ENCODE measurements at places on chromosomes 16 and 17.

- no peak for DNase-seq
These were observed 285.1 kb upstream of the CDH11 start for GRCh38 chr16:65406933-65407332.

DNA sequence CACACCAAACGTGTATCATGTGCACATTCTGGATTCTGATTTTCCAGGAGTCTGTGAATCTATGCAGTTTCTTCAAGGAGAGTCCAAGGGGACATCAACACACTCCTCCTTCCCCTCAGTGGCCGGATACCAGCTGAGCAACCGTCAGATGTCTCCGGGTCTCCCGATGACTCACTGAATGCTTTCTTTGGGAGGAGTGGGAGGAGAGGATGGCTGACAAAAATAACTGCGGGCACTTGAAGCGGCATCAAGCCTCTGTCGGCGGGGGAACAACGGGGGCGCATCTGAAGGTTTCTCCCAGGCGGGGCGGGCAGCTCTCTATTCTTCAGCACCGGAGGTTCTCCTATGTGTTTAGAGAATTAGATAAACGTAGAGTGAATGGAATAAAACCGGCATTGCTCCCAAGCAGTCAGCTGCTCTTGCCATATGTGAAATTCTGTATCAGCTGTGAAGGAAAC lies 24.6 kb upstream of the LRRC75A start:
- peak; percentile 23 for DNase-seq

- DNase-seq = no peak
These were observed 145.7 kb downstream of the ZFHX3 start for GRCh38 chr16:72902206-72902605.

GRCh38 chr16:79750311-79750710 lies 149.8 kb upstream of the MAF start:
- no peak for DNase-seq

DNA sequence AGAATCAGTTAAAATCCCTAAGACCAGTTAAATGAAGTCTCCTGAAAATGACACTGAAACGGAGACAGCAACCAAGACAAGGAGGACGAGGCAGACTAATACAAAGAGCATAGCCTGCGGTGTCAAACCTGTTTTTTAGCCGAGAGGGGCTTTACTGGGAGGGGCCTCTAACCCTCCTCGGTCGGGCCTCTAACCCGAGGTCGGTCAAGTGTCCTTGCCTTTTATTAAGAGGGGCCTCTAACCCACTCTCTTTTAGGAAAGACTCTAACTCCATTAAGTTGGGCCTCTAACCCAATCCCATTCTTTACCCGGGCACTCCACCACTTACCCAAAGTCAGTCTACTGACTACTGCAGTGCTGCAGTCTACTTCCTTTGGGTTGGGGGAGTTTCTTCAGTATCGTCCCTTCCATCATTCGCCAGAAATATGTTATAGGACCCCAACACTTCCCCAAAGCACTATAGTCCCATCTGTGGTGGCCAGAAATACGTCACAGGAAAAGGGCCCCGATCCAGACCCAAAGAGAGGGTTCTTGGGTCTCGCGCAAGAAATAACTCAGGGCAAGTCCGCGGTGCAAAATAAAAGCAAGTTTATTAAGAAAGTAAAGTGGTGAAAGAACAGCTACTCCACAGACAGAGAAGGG lies 39.2 kb upstream of the ARL4D start:
- DNase-seq = no peak

DNA sequence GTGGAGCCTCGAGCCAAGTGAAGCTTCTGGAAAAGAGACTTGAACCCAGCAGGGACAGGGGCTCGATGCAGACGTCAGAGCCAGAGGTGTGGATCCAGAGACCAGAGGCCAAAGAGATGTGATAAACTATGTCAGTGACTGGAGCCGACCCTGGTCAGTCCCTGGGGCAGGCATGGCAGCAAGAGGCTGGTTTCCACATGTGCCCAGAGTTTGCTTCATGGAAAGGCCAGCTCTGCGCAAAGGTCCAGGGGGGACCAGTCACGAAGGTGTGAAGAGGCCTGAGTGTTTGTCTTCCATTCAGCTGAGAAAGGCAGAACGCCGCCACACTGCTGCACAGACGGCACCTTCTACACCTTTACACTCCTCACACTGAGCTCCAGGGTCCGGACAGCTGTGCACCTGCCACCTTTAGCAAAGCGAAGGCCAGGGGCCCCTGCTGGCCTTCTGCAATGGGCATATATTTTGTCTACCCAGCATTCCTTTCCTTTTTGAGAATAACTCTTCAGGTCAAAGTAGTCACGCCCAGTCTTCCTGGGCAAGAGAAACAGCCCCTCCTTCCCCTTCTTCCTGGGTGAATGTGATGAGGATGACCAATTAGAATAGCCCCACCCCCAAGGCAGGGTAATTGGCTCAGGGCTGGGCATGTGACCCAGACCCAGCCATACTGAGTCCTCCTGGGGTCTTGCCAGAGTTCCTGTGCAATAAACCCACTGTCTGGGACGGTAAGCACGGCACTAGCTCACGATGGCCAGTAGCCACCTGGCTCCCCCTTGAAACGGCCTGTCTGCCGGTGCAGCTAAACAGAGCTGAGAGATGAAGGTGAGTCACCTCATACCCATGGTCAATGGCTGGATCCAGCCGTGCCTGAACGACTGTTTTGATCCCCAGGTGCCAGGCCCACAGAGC lies 2.3 kb upstream of the RPH3AL start:
- DNase-seq = no peak

DNA sequence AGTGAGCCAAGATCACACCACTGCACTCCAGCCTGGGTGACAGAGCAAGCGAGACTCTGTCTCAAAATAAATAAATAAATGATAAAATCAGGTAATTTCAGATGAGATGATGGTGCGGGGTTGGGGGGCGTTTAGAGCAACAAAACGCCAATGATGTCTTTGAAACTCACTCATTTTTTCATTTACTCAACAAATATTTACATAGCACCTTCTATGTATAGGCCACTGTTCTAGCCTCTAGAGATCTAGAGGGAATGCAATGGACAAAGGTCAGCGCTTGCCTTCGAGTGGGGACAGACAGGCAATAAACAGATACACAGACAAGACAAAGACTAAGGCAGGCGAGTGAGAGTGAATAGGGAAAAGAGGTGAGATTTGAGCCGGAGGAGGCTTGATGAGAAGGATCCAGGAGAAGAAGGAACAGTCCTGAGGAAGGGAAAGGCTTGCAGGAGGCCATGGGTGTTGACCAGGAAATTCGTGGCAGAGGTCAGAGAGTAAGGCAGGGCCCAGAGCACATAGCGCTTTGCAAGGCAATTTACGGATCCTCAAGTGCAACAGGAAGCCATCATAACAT lies 14.1 kb downstream of the ALDH3A1 start:
- DNase-seq = no peak

DNA sequence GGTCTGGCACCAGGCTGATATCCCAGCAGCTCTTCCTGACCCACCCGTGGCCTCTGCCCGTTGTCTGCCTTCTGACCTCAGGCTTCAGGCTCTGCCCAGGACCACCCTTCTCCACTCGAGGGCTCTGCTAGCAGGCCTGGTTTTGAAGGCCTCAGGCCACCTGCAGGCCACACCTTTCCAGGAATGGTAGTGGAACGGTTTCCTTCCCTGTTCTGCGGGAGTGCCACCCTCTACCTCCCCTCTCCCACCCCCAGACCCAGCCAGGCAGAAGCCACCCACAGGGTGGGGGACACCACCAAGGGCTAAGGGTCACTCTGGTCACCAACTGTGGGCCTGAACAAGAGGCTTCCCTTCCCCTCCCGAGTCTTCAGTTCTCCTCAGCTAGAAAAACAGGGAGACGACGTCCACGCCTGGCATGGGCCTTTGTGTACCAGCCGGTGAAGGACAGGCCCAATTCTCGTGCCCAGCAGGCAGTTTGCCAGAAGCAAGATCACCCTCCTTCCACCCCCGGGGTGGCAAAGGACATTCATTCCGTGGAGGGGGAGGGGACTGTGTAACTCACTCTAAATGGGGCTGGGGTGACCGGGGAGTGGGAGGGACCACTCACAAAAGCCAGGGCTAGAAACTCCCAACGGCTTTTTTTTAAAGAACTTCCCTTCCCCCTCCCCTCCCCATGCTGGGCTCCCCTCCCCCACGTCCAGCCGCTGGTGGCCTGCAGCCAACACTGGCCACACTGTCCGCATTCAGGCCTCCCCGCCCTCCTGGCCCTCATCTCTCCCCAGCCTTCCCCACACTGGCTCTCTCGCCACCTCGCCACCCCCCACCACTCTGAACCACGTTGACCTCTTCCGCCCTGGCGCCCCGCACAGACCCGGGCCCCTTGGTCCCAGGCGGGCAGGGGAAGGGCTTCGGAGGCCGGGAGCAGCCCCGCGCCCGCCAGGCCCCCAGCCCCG lies 7.7 kb downstream of the CBX4 start:
- no peak for DNase-seq

GRCh38 chr17:57532966-57533365 lies 212.1 kb downstream of the CCDC182 start:
- DNase-seq = no peak

- DNase-seq = no peak
These were observed 147.4 kb downstream of the CDK5R1 start for GRCh38 chr17:32634167-32634566.

GRCh38 chr17:3935140-3935542 lies 18.9 kb upstream of the P2RX1 start:
- no peak for DNase-seq

DNA sequence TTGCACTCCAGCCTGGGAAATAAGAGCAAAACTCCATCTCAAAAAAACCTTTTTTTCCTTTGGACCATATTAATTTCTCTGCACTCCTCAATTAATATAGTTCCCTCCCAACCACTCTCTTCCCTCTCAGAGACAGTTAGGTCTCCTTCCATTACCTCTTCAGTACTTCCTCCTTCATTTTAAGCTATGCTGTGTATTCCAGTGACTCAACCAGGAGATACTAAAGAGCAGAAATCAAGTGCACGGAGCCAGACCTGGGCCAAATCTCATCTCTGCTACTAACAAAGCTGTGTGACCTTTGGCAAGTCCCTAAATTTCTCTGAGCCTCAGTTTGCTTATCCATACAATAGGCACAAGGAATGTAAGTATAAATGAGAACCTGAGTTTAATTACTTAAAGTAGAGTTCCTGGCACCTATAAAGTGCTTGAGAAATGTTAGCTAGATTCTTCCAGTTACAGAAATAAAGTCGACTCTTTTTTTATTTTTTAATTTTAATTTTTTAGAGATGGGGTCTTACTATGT lies 8.5 kb downstream of the PECAM1 start:
- no peak for DNase-seq

DNA sequence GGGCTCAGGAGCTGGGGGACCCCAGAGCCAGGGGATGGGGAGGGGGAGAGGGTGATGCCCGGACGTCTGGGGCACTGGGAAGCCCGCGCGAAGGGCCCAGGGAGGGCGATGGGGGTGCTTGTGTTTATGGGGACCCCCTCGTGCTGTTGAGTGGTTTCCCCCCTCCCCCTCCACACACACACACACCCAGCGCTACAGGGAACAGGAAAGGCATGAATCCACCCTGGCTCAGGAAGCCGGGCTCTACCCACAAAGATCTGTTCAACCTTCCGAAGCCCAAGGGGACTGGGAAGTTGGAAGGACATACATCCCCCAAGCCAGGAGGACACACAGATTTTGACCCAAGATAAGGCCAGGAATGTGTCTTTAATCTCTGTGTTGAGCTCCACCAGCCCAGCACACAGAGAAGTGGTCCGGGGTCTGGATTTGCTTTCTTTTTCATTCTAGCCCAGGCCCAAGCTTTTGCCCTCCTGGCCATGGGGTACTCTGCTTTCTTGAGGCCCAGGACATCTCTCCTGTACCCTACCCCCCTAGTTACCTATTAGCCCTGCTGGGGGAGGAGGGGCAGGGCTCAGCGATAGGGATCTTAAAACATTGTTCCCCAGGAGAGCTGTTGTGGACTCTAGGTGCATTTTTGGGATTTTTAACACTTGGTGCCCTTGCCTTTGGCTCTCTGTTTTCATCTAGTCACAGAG lies 1.2 kb downstream of the UBALD2 start:
- DNase-seq = no peak

DNA sequence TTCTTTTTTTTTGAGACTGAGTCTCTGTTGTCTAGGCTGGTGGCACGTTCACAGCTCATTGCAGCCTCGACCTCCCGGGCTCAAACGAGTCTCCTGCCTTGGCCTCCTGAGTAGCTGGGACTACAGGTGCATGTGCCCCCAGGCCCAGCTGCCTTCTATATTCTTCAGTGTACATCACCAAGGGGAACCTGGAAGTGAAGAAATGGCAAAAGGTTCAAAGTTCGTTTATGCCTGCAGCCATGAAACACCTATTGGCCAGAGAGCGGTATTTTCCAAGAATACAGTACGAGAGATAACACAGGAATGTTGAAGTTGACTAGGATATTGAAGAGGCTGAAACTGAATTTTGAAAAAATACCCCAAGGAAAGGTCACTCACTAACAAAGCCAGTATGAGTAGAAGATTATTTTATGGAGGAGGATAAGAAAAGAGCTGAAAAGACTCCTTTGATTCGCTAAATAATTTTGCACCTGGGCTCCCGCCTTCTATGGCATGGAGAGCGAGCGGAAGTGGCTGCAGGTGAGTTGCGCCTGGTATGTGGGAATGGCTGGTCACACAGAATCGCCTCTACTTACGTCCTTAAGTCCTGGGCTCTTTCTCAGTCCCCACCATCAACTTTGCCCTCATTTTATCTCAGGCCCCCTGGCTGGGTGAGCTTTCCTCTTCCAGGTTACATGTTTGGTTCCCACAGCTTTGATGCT lies 9.8 kb downstream of the ST6GALNAC1 start:
- no peak for DNase-seq

GRCh38 chr16:66254751-66255150 lies 111.7 kb upstream of the CDH5 start:
- DNase-seq = no peak

DNA sequence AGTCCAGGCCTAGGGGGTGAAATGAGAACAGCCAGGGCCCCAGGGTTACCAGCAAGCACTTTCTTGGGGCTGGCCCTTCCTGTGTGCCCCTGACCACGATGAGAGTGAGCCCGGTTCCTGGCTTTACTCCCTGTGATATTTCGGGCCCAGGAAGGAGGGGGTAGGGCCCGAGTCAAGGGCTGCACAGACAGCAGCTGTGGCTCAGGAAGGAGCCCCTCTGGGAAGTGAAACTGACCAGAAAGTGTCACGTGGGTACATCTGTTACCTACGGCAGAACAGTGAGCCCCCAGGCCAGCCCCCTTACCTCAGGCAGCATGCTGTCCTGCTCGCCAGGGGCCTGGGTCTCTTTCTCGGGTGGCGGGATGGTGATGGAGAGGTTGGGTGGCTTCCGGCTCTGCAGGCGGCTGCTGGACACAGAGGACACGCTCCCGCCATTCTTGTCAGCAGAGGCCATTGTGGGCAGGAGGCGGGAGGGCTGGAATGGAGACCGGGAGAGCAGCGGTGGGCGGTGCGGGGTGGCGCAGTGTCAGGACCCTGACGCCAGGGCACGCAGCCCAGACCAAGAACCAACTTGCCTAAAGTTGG lies 13.8 kb downstream of the AANAT start:
- DNase-seq = no peak

DNA sequence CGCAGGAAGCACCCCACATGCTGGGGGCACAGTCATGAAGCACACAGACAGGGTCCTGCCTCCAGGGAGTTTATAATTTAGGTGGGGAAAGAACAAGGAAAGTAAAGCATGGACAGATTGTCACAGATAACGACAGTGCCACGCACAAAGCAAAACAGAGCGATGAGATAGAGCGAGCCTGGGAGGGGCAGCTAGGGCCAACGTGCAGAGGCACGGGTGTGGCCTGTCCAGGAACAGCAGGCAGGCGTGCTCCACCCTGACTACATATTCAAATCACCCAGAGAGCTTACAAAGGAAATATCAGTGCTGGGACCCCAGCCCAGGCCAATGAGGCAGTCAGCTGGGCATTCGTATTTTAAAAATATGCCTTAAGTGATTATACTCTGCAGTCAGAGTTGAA lies 16.8 kb downstream of the LGALS9 start:
- DNase-seq = no peak

GRCh38 chr17:62696726-62697490 lies 69.4 kb downstream of the MRC2 start:
- no peak for DNase-seq

Data from BJ (cell line).